Heart right ventricle (tissue), 16 donors: ENCODE measurements at places on chromosomes 2 and 18. TPM values are rescaled to one million over a fixed set of nuclear protein-coding genes. Genes with fewer than 3 reads are reported as not detected.

DNA sequence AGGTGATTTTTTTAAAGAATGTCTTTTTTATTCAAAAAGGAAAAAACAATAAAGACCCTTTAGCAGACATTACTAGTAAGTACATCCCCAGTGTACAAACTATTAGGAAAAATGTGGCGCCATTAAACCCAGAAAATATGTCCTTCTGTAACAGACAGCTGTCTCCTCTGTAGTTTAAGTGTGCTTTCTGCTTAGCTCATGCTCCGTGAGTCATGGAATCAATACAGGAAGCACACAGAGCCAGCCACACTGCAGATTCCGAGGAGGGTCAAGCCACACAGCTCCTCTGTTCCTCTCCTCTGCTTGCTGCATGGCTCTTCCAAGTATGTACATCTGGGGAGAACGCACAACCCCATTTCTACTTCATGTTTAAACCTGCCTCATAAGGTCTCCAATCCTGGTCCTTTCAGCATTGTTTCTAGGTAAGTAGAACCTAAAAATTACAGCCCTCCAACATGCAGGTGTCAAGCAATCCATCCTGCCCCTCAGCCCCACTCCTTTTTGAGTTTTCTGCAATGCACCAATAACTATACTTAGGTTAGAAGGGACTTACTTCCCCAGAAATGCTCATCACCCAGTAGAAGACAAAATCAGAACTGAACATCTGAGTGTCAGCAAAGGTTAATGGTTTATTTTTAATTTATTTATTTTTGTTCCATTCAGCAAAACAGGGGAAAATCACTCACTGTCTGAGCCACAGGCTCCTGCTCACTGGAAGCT, 37.5 kb downstream of the ACVR1 start:
- peak overlapping the region; percentile 40 for H3K4me3 ChIP-seq
- H3K36me3 ChIP-seq: no peaks in the 10 kb centered on the region
- peak; percentile 25 for DNase-seq
- no peaks in the 10 kb centered on the region for H3K27me3 ChIP-seq
- peak overlapping the region; percentile 42 for H3K27ac ChIP-seq

DNA sequence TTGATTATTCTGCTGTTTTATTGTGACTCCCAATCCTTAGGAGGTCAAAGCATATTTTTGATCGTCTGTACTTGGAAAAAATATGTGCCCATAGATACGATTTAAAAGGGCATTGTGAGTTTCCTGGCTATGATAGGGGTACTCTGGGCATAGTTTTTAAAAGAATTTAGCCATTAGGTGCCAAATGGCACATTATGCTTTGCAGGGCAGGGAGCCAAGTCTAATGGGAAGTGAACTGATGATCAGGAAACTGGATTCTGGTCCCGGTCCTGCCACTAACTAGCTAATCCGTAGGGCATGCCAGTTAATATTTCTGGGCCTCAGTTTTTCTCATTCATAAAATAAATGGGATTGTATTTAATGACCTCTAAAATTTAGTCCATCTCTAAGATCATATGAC, 189.3 kb downstream of the LTBP1 start:
- H3K4me3 ChIP-seq: peak overlapping the region; percentile 36
- H3K36me3 ChIP-seq: no peaks in the 10 kb centered on the region
- H3K27me3 ChIP-seq: no peaks in the 10 kb centered on the region
- peak overlapping the region; percentile 89 for H3K27ac ChIP-seq
- DNase-seq: no peak

DNA sequence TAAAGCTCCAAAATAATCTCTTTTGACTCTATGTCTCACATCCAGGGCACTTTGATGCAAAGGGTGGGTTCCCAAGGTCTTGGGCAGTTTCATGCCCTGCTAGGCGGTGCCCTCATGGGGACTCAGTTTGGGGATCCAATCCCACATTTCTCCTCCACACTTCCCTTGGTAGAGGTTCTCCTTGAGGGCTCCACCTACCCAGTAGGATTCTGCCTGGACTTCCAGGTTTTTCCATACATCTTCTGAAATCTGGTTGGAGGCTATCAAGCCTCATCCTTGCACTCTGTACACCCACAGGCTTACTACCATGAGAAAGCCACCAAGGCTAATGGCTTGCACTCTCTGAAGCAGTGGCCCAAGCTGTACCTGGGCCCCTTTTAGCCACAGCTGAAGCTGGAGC, 49.8 kb upstream of the ERMN start:
- no peaks in the 10 kb centered on the region for H3K4me1 ChIP-seq
- no peak for DNase-seq
- no peaks in the 10 kb centered on the region for H3K36me3 ChIP-seq
- H3K27me3 ChIP-seq: no peaks in the 10 kb centered on the region
- H3K27ac ChIP-seq: no peak overlapping the region
- H3K4me3 ChIP-seq: no peak overlapping the region

DNA sequence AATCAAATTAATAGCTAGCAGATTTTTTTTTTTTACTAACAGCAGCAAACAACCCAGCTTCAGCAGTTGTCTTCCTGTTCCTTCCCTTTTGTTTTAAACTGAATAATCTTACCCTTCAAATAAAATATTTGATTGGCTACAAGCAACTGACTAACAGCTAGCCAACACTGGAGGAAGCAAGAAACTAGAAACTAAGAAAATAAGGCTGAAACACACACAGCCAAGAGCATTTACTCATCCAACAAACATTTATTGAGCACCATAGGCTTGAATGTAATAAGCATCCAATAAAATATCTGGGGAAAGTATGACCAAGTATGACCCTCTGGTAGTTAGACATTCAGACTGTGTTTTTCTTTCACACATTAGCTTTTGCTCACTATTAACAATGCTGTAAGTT, 189.2 kb downstream of the CD226 start:
- no peaks in the 10 kb centered on the region for H3K36me3 ChIP-seq
- no peak for DNase-seq
- no peaks in the 10 kb centered on the region for H3K27me3 ChIP-seq
- H3K27ac ChIP-seq: no peak overlapping the region
- no peaks in the 10 kb centered on the region for H3K4me1 ChIP-seq

DNA sequence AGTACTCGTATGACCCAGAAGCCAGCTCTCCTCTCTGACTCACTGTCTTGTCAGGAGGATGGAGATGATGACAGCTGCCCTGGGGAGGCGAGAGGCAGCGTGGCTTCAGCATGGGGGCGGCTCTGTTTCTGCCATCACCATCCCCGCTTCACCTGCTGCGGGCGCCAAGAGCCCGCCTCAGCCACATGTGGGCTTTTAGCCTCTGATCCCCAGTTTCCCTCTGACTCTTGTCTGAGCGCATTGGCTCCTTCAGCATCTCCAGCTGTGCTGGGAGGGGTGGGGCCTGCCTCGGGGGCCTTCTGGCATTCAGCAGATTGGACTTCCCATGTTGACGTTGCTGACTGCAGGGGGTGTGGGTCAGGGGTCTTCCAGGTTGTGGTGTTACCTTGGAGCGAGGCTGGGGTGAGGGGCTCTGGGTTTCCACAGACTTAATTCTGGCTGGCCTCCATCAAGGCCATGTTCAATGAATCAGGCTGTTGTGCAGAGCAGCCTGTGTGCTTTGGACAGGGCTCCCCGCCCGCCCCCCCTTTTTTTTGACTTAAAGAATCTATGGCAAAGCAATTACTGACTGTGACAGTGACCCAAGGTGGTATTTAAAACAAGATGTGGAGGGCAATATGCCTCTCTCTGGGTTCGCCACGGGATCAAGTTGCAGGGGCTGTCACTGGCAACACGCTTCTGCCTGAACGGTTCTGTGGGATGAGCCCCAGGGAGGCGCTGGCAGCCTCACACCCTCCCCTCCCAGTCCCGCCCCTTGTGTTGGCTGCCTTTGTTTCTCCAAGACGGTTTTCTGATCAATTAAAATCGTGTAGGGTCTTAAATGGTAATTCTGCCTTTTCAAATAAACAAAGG, 228.3 kb downstream of the LDLRAD4 start:
- H3K27me3 ChIP-seq: no peaks in the 10 kb centered on the region
- H3K27ac ChIP-seq: no peak overlapping the region
- DNase-seq: no peak

DNA sequence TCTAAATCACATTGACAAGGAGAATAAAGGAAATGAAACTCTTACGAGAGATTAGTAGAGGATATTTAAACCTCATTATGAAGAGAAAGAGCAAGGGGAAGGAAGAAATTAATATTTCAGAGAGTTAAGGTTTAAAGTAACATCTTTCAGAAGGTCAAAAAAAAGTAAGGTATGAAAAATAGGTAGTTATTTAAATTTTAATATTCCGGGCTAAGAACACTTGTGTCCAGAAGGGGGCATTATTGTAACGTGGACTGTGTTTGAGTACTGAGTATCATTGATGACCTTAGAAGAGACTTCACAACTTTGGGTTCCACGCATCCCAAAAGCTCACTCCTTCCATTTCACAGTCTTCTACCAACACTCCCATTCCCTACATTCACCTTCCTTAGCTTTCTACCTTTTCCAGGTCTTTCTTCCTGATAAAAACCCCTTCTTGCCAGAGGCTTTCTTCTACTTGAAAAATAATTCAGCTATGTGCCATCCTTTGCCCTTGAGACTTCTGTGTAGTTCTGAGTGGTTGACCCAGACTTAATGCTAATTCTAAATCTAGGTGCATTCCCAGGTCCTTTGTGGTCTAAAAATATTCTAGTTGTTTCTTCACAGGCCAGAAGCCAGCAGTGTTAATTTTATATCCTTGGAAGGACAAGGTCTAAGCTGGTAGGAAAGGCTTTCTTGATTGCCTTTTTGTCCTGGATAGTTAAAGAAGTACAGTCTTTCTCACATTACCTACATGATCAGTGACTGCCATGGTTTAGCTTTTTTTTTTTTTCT, 16.5 kb downstream of the DYNC1I2 start:
- H3K4me3 ChIP-seq: no peak overlapping the region
- no peaks in the 10 kb centered on the region for H3K36me3 ChIP-seq
- peak overlapping the region; percentile 64 for H3K27ac ChIP-seq
- no peaks in the 10 kb centered on the region for H3K27me3 ChIP-seq
- DNase-seq: no peak
- H3K4me1 ChIP-seq: peaks cover 5% of the 10 kb centered on the region

GRCh38 chr18:75654851-75655751, 227.6 kb upstream of the SMIM21 start:
- H3K36me3 ChIP-seq: no peaks in the 10 kb centered on the region
- H3K27ac ChIP-seq: no peak overlapping the region
- H3K4me3 ChIP-seq: no peak overlapping the region
- H3K4me1 ChIP-seq: no peaks in the 10 kb centered on the region
- DNase-seq: no peak

GRCh38 chr18:63887424-63887823, at the start of gene SERPINB2:
SERPINB2 (plus strand) TSS chr18:63887705; CDS start chr18:63891445, 3,740 bp downstream.
- no peak within 1 kb of the TSS for H3K27ac ChIP-seq
- no peaks in the 10 kb centered on the region for H3K36me3 ChIP-seq
- DNase-seq: no peak
- no peak within 1 kb of the TSS for H3K4me3 ChIP-seq
- no peaks in the 10 kb centered on the region for H3K27me3 ChIP-seq

- H3K27me3 ChIP-seq: no peaks in the 10 kb centered on the region
- no peaks in the 10 kb centered on the region for H3K4me1 ChIP-seq
- H3K27ac ChIP-seq: peak overlapping the region; percentile 14
- H3K36me3 ChIP-seq: no peaks in the 10 kb centered on the region
Observed at GRCh38 chr18:57806978-57807285, 3.8 kb upstream of the ATP8B1 start.

- no peak overlapping the region for H3K27ac ChIP-seq
- no peaks in the 10 kb centered on the region for H3K36me3 ChIP-seq
- H3K4me3 ChIP-seq: no peak overlapping the region
- peaks cover 13% of the 10 kb centered on the region for H3K4me1 ChIP-seq
- no peak for DNase-seq
Observed at GRCh38 chr2:109054865-109055264, 65.8 kb upstream of the EDAR start.

GRCh38 chr2:120820953-120821279, 85.2 kb downstream of the GLI2 start:
- no peaks in the 10 kb centered on the region for H3K4me1 ChIP-seq
- H3K27ac ChIP-seq: no peak overlapping the region
- H3K27me3 ChIP-seq: peaks cover 25% of the 10 kb centered on the region
- H3K36me3 ChIP-seq: no peaks in the 10 kb centered on the region
- peak; percentile 24 for DNase-seq

GRCh38 chr2:118832791-118833715, 14.4 kb downstream of the EN1 start:
- no peak overlapping the region for H3K4me3 ChIP-seq
- no peaks in the 10 kb centered on the region for H3K36me3 ChIP-seq
- no peak overlapping the region for H3K27ac ChIP-seq
- no peak for DNase-seq
- H3K4me1 ChIP-seq: peaks cover 19% of the 10 kb centered on the region

GRCh38 chr2:127386246-127386645, 1.5 kb downstream of the MAP3K2 start:
- H3K4me3 ChIP-seq: peak overlapping the region; percentile 98
- no peaks in the 10 kb centered on the region for H3K36me3 ChIP-seq
- H3K27ac ChIP-seq: peak overlapping the region; percentile 100
- no peaks in the 10 kb centered on the region for H3K27me3 ChIP-seq
- H3K4me1 ChIP-seq: peaks cover 80% of the 10 kb centered on the region

GRCh38 chr2:47602996-47603395, 179.9 kb upstream of the MSH6 start:
- no peak overlapping the region for H3K27ac ChIP-seq
- no peak for DNase-seq
- H3K36me3 ChIP-seq: no peaks in the 10 kb centered on the region
- H3K4me1 ChIP-seq: no peaks in the 10 kb centered on the region
- H3K4me3 ChIP-seq: no peak overlapping the region

DNA sequence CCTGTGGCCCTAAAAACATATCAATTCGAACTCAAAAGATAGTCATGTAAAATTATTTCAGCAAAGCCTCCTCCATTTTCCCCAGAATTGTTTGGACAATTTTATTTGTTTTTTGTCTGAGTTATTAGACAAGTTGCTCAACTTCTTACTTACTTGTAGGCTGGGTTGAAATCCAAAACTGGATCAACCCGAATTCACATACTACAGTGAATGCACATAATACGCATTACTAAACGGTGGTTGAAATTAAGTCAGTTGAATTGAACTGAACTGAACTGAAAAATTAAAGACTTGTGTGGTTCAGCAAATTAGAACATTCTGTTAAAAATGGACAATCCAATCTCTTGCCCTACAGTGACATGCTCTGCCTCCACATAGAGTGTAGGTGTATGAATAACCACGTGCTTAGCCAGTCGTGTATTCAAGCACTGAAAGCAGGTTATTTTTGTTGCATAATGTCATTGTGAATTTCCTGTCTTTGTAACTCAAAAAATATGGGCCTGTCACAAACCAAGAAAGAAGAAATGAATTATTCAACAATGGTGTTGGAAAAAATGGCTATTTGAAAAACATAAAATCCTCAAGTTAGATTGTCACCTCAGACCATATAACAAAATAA, 441.0 kb downstream of the TXNL1 start:
- H3K27ac ChIP-seq: no peak overlapping the region
- no peaks in the 10 kb centered on the region for H3K36me3 ChIP-seq
- H3K27me3 ChIP-seq: no peaks in the 10 kb centered on the region
- peaks cover 36% of the 10 kb centered on the region for H3K4me1 ChIP-seq
- no peak for DNase-seq

- no peak overlapping the region for H3K27ac ChIP-seq
- H3K4me1 ChIP-seq: peaks cover 8% of the 10 kb centered on the region
- no peaks in the 10 kb centered on the region for H3K36me3 ChIP-seq
- no peak overlapping the region for H3K4me3 ChIP-seq
Observed at GRCh38 chr2:97738179-97739019, 25.0 kb downstream of the ZAP70 start.

- H3K4me1 ChIP-seq: no peaks in the 10 kb centered on the region
- H3K36me3 ChIP-seq: no peaks in the 10 kb centered on the region
- no peak overlapping the region for H3K27ac ChIP-seq
- no peaks in the 10 kb centered on the region for H3K27me3 ChIP-seq
Observed at GRCh38 chr18:47997338-47997780, 66.9 kb upstream of the SMAD2 start.

- no peak for DNase-seq
- H3K27me3 ChIP-seq: no peaks in the 10 kb centered on the region
- no peaks in the 10 kb centered on the region for H3K4me1 ChIP-seq
- no peak overlapping the region for H3K4me3 ChIP-seq
Observed at GRCh38 chr2:105005181-105005951, 32.5 kb upstream of the MRPS9 start.

The CCDC74A gene
- 1.9 TPM for total RNA-seq

The MTA3 gene
- total RNA-seq: 19.8 TPM
